ENCODE measurements at places on chromosomes 7 and 10.
A peak's percentile ranks its signal among the peaks of the same experiment; 100 is the strongest.

- no peak for DNase-seq
Observed at GRCh38 chr7:43700059-43700501, 29.2 kb downstream of the COA1 start.

GRCh38 chr10:83037653-83038052 is 1101.7 kb upstream of the GHITM start:
- DNase-seq, result no peak

DNA sequence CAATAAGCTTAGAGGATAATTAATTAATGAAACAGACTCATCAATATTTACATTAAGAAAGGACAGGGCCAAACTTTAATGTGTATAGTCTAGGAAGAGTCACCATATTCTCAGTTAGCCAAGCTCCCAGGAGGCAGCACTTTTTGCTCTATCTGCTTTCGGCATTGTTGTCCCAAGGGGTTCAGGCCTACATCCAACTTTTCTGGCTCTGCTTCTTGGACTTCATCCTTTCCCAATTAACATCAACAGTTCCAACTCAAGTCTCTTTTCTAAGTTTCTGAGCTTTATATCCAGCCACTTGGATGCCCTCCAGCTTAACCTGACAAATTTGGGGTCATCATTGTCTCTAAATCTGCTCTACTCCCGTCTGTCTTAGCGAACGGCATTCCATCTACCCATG is 42.8 kb downstream of the GLI3 start:
- DNase-seq, result no peak

- no peak for DNase-seq
Observed at GRCh38 chr7:33807779-33808482, 97.4 kb upstream of the BMPER start.

DNA sequence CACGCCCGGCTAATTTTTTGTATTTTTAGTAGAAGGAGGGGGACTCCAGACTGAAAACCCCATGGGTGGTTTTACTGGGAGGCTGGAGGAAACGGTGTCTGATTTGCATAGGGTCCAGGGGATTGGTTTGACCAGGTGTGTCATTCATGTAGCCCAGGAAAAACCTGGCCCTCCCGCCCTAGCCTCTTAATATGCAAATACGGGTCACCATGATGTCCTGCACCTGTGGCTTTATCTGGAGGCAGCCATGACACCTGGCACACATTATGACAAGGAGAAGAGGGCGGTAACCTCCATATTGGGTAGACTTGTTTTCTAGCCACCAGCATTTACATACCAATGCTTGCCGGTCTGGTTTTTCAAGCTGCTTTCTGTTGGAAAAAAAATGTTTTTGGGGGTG is 68.0 kb downstream of the TRIL start:
- no peak for DNase-seq

DNA sequence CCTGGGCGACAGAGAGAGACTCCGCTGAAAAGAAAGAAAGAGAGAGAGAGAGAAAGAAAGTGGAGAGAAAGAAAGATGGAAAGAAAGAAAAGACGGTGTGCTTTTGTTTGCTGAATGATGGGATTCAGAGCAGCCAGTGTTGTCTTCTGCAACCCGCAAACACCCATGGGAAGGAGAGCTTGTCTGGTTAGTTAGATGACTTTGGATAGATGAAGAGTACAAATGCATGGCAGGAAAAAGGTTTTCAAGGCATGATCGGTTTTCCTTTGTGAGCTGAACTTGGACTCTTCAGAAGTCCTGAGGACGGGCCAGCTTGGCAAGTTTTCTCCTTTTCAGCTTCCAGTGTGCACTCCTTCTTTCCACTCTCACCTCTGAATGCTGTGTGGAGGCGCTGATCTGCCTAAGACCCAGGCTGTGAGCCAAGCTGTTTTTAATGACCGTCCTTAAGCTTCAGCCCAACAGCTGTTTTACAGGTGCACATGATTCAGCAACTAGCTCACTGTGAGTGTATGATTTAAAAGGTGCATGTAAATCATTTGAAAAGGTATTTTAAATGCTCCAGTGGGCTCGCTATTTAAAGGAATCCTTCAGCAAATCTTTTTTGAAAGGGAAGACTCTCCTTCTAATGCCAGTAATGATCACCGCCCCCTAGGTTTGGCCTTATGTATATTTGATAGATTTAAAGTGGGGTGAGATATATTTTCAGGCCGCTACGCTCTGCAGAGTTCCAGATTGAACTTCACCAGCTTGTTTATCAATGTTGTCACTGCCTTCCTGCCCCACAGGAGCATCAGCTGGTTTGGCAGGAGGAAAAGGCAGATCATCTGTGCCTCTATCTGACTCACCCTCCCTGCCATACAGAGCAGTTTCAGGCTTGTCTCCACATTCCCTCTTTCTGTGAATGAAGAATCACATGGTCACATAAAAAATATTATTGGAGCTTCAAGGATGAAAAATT is 115.0 kb downstream of the PLXDC2 start:
- no peak for DNase-seq

DNA sequence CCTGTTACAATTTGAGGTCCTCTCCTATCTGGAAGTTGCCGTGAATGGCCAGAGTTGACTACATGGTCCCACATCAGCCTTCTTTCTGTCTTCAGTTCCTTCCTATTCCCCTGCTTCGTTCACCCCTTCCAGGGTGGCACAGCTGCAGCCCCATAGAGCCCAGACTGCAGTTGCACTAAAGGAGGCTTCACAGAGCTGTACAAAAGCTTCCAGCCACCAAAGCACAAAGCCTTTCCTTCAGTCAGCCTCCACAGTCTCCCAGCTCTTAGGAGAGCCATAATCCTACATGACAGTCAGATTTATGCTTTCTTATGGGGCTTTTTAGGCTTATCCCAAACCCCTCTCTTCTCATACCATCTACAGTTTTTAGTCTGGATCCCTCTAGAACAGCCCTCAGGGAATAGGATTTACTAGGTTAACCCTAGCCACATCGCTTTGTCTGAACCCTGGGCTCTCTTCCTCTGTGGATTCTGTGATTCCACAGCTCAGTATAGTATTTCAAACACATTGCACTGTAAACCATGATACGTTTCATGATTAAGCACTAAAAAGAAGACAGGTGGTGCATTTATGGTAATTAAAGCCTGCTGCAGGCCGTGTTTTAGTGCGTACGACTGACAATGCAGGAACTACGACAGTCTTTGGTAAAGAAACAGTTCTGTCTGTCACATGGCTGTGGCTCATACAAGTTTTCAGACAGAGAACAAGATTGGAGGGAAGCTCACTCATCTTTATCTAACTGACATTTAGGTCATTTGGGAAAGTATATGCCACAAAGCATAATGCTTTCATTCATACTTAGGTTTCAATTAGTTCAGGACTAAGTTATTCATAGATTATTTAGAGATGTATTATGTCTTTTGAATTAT is 208.3 kb upstream of the KMT2E start:
- DNase-seq, result no peak

GRCh38 chr7:27032839-27033238 is 63.0 kb downstream of the HOXA1 start:
- DNase-seq, result no peak

GRCh38 chr7:336810-337566 is 47.0 kb downstream of the FOXL3 start:
- no peak for DNase-seq

- no peak for DNase-seq
Observed at GRCh38 chr7:119703895-119704294, 569.1 kb upstream of the KCND2 start.

GRCh38 chr7:1802899-1803298 is 132.8 kb downstream of the ELFN1 start:
- no peak for DNase-seq

DNA sequence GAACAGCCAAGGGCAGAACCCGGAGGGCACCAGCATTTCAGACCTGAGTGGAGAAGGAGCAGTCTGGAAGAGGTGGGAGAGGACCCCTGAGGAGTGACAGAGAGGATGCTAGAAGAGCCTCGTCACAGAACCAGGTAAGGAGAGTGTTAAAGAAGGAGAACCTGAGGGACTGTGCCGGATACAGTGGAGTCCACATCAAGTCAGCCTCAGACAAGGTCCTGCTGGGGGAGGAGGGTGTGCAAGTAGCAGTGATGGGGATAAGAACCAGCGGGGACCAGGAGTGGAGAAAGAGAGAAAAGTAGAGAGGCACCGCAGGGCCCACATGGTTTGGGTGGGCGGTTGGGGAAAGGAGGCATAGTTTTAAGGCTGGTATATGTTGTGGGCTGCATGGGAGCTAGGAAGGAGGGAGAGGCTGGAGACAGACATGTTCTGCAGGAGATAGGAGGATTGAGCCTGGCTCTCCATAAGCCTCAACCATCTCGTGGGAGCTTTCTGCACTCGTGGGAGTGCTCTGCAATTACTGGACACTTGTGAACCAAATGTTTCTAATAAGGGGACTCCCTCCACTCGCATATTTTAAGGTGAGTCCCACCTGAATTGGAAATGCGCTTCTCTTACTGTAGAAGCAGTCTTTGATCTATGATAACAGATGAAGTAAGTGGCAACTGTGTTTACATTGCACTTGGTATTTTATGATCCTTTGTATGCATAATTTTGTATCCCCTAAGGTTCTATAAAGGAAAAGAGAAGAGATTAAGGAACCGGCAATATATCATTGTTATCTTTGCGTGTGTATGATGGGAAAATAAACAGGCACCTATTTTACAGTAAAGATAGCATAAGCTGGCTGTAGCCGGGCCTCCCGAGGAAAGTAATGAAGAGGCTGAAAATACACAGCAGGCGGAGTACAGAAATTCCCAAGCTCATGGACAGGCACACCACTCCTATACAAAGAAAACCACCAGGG is 154.8 kb downstream of the ADAM12 start:
- DNase-seq, result no peak

GRCh38 chr10:84606428-84606827 is 278.0 kb downstream of the CCSER2 start:
- DNase-seq, result no peak

DNA sequence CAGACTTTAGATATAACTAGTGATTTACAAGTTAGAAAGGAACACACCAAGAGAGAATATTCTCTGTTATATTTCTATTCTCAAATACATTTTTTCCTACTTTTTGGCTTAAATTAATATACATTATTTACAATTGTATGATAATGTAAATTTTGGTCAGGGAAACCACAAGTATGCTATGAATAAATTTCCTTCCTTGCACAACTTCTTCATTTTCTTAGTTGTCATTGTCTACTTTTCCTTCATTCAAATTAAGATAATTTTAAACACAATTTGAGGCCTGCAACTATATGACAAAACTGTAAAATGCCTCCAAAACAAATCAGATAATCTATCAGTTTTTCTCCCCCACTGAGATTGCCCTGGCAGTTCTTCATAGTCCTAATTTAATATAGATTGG is 131.3 kb downstream of the CDK14 start:
- no peak for DNase-seq

DNA sequence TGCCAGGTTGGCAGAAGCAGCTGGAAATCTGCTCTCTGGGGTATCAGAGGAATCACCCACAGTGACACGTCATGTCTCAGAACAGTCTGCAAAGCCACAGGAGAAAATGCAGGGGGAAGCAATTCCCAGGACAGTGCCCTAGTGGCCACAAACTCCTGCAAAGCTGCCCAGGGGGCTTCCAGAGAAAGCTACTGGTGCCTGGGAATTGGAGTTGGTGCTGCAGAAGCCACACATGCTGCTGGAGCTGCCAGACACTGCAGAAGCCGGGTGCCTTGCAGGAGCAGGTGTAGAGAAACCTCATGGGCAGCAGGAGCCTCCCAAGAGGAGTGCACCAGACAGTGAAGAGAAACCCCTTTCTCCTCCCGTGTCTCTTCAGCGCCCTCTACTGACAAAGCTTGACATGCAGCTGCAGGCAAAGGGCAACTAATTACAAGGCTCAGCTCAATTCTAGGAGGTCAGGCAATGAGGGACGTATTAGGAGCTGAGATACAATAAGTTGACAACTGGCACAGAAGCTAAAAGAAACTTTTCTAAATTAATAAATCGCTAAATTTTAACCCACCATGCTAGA is 30.2 kb upstream of the NUB1 start:
- no peak for DNase-seq

GRCh38 chr7:35905555-35905954 is 104.7 kb downstream of the SEPTIN7 start:
- DNase-seq, result no peak

DNA sequence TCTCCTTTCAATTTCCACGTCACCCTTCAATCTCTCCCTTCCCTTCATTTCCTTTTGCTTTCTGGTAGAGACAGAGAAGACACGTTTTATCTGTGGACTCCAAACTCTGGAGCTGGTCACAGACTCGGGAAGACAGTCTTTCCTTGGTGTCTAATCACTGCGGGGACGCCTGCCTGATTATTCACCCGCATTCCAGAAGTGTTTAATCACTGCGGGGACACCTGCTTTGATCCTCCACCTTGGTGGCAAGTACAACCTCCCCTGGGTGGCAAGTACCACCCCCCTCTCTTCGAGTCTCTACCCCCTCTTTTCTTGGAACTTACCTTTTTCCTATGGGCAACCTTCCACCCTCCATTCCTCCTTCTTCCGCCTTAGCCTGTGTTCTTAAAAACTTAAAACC is 15.3 kb upstream of the LRRC61 start:
- DNase-seq, result no peak

GRCh38 chr7:93739424-93739823 is 151.1 kb downstream of the TFPI2 start:
- DNase-seq, result no peak

DNA sequence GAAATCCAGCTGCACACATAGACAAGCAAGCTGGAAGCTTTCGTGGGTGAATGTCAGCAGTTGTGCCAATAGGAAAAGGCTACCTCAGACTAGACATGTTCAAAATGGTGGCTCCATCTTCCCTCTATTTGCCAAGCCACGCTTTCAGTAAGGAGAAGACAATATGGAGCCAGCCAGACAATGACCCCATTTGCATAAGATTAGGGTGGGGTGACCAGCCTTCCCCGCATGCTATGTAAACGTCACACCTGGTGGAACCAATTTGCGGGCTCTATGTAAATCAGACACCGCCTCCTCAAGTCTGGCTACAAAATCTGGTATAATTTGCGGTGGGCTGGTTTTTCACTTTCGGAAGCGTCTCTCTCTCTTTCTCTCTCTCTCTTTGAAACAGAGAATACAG is 297.4 kb upstream of the PCDH15 start:
- DNase-seq, result no peak

DNA sequence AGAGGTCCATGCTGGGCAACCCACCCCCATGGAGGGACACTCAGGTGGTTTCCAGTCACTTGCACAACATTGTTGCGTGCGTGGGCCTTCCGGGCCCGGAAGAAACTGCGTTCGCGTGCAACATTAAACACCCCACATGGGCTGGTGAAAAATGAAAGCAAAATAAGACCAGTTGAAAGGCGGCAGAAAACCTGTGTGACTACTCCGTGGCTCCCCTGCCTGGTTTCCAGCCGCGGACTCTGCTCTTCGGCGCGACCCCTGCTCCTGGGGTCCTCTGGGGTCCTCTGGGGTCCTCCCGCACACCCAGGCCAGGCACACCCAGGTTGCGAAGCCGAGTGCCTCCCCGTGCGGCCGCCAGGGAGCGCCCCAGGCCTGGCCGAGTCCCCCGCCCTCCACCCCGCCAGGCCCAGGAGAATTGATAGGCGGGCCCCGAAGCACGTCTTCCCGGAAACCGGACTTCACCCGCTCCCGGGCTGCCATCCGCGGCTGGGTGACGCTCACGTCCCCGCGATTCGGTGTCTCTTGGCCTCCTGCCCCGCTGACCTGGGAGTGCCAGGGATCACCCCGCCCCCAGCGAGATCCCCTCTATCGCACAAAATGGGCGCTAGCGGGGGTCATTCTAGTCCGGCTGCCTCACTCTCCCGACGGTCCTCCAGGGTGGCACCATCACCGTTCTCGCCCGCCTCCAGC is 1.9 kb upstream of the SH2D4B start:
- peak; percentile 53 for DNase-seq
